Activated CD8-positive, alpha-beta T cell treated with anti-CD3 and anti-CD28 coated beads for 36 hours (primary cell): ENCODE measurements at places on chromosomes 7 and 10. TPM values are rescaled to one million over a fixed set of nuclear protein-coding genes. Genes with fewer than 3 reads are reported as not detected.

DNA sequence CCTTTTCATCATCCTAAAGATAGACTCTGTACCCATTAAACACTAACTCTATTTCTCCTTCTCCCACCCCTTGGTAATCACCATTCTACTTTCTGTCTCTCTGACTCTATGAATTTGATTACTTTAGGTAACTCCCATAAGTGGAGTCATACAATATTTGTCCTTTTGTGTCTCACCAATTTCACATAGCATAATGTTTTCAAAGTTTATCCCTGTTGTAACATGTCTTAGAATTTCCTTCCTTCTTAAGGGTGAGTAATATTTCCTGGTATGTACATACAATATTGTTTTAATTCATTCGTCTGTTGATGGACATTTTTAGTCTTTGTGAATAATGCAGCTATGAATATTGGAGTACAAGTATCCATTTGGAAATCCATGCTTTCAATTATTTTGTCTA is 50.9 kb upstream of the CDCA7L start:
- H3K4me3 ChIP-seq, result no peak overlapping the region
- no peak for DNase-seq
- H3K36me3 ChIP-seq, result no peaks in the 10 kb centered on the region

- no peak overlapping the region for H3K4me3 ChIP-seq
- H3K36me3 ChIP-seq, result no peaks in the 10 kb centered on the region
- no peak for DNase-seq
- no peaks in the 10 kb centered on the region for H3K4me1 ChIP-seq
- peaks cover 6% of the 10 kb centered on the region for H3K27me3 ChIP-seq
These were observed 542.3 kb upstream of the NRP1 start for GRCh38 chr10:33876584-33877400.

- H3K36me3 ChIP-seq, result no peaks in the 10 kb centered on the region
- H3K4me3 ChIP-seq, result no peak overlapping the region
- H3K27ac ChIP-seq, result peak overlapping the region; percentile 55
- H3K4me1 ChIP-seq, result peaks cover 10% of the 10 kb centered on the region
- peaks cover 6% of the 10 kb centered on the region for H3K27me3 ChIP-seq
These were observed 205.6 kb downstream of the AUTS2 start for GRCh38 chr7:69803699-69804516.

DNA sequence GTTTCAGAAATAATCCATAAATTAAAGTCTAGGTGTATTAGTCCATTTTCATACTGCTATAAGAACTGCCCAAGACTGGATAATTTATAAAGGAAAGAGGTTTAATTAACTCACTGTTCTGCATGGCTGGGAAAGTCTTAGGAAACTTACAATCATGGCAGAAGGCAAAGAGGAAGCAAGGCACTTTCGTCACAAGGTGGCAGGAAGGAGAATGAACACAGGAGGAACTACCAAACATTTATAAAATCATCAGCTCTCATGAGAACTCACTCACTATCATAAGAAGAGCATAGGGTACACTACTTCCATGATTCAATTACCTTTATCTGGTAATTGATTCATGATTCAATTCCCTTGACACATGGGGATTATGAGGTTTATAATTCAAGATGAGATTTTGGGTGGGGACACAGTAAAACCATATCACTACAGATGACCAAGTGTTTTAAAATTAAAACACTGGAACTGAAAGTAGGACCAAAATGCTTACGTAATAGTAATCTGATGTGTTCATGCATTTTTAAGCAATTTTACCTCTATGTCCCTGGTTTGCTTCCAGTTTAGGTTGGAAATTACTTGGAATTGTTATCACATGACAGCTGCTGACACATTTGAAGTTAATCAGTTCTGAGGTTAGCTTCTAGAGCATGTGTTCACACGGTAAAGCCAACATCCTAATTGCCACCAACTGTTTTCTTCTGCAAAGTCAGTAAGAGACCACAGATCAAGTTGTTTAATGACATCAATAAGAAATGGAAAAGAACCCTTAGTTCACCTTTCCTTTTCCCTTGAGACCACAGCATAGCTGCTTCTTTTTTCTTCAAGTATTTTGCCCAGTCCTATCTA is 48.4 kb upstream of the SEMA3C start:
- H3K27ac ChIP-seq, result no peak overlapping the region
- H3K4me1 ChIP-seq, result no peaks in the 10 kb centered on the region
- no peak for DNase-seq
- no peaks in the 10 kb centered on the region for H3K36me3 ChIP-seq
- no peak overlapping the region for H3K4me3 ChIP-seq
- no peaks in the 10 kb centered on the region for H3K27me3 ChIP-seq

DNA sequence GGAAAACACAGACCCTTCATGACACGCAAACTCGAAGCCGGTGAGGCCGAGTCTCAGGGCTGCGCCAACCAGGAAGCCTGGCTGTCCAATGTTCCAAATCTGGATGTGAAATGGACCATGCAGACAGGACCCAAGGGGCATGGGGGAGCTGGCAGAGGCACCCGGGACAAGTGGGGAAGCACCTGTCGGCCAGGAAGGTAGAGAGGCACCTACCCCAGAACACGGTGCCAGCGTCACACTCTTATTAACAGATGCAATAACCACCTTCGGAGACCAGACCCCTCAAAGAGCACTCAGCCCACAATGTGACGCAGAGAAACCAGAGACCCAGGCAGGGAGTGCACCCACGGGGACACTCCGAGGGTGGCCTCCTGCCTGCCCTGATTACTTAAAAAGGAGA is 88.3 kb upstream of the PDGFA start:
- H3K27me3 ChIP-seq, result no peaks in the 10 kb centered on the region
- H3K4me1 ChIP-seq, result peaks cover 80% of the 10 kb centered on the region
- DNase-seq, result peak; percentile 84
- peak overlapping the region; percentile 99 for H3K27ac ChIP-seq
- H3K4me3 ChIP-seq, result peak overlapping the region; percentile 84

DNA sequence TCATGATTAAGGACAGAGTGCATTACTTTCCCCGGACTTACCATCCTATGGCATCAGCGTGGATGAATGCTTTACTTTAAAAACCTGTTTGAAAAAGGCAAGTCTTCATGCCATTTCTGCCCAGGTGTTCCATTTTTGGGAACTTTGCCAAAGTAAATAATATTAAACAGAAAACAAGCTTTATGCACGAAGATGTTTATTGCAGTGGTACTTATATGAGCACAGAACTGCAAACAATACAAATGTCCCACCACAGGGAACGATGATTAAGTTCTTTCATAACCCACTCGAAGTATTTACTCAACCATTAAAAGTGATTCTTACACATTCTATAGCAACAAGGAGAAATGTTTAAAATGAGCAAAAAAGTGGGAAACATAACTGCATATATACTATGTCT is 109.7 kb upstream of the GDF10 start:
- peaks cover 2% of the 10 kb centered on the region for H3K36me3 ChIP-seq
- peaks cover 15% of the 10 kb centered on the region for H3K4me1 ChIP-seq
- no peaks in the 10 kb centered on the region for H3K27me3 ChIP-seq
- H3K27ac ChIP-seq, result no peak overlapping the region
- no peak overlapping the region for H3K4me3 ChIP-seq
- no peak for DNase-seq

- H3K27me3 ChIP-seq, result no peaks in the 10 kb centered on the region
- H3K36me3 ChIP-seq, result no peaks in the 10 kb centered on the region
- DNase-seq, result no peak
- no peak overlapping the region for H3K4me3 ChIP-seq
These were observed 31.8 kb upstream of the TM9SF3 start for GRCh38 chr10:96618653-96619052.

GRCh38 chr7:86968618-86969017 is 90.8 kb downstream of the ELAPOR2 start:
- H3K27ac ChIP-seq, result no peak overlapping the region
- peaks cover 2% of the 10 kb centered on the region for H3K27me3 ChIP-seq
- no peaks in the 10 kb centered on the region for H3K36me3 ChIP-seq
- peaks cover 13% of the 10 kb centered on the region for H3K4me1 ChIP-seq
- DNase-seq, result no peak
- H3K4me3 ChIP-seq, result no peak overlapping the region

GRCh38 chr10:87850742-87851205 is 12.6 kb downstream of the KLLN start:
- H3K27ac ChIP-seq, result no peak overlapping the region
- H3K36me3 ChIP-seq, result peaks cover 2% of the 10 kb centered on the region
- no peaks in the 10 kb centered on the region for H3K27me3 ChIP-seq
- no peak overlapping the region for H3K4me3 ChIP-seq

DNA sequence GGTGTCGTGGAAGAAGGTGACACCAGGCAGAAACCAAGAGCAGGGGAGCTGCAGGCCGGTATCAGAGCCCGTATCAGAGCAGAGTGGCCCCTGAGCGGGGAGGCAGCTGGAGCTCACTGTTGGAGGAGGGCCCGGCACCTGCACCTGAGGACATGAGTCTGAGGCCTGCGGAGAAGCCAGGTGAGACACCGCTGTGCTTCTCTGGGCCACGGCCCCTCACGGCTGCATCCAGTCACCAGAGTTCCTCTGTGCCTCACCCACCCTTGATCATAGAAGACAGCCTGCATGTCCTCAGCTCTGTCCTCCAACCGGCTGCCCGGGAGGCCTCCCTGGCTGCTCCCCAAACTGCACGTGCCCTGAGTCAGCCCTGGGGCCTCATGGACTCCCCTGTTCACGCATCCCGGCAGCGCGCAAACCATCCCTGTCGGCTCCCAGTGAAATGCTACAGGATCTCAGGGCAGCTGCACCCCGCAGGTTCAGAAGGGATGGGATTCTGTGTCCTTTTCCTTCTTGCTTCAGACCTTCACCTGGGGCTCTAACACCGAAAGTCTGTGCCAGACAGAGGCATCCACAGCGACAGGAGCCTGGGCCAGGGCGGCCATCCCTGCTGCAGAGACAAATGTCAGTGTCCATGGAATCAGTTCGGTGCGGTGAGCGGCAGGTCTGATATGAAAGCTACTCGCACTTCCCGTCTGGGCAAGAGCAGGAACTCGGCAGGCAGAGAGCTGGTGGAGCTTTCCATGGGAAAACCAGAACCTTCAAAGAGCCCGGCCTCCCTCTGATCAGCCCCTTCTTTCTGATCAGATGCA is 111.9 kb upstream of the FAM20C start:
- DNase-seq, result no peak
- H3K4me1 ChIP-seq, result no peaks in the 10 kb centered on the region
- no peak overlapping the region for H3K27ac ChIP-seq
- H3K36me3 ChIP-seq, result no peaks in the 10 kb centered on the region

Gene TACR2
- total RNA-seq, result not detected

Gene MOGAT3
- total RNA-seq, result not detected

Gene ATOH7
- total RNA-seq, result not detected

Gene DUS4L
- total RNA-seq, result 17.9 TPM

Gene GFRA1
- total RNA-seq, result not detected

Gene ZP3
- total RNA-seq, result 12.2 TPM

Gene SEMA3D
- total RNA-seq, result not detected

Gene SYT15
- total RNA-seq, result 0.98 TPM

Gene CDH23
- total RNA-seq, result 2.7 TPM
